ENCODE measurements at places on chromosomes 16 and 17.

- ATAC-seq = no peak
These were observed 2.0 kb upstream of the NAE1 start for GRCh38 chr16:66832661-66833305.

DNA sequence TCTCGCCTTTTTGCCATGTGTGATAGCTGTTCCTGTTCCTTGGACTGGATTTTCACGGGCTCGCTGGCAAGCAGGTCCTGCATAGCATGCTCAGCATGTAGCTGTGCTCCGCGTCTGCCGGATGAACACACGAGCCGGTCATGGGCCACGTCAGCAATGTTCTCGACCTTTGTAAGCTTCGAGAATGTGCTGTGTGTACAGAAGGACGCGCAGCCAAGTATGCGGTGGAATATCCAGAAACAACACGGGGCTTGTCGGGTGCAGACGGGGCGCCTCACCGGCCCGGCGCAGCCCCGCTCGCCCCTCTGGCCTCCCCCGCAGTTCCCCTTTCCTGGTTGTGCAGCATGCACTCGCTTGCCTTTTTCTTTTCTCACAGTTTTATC, 42.2 kb downstream of the RPTOR start:
- no peak for ATAC-seq

DNA sequence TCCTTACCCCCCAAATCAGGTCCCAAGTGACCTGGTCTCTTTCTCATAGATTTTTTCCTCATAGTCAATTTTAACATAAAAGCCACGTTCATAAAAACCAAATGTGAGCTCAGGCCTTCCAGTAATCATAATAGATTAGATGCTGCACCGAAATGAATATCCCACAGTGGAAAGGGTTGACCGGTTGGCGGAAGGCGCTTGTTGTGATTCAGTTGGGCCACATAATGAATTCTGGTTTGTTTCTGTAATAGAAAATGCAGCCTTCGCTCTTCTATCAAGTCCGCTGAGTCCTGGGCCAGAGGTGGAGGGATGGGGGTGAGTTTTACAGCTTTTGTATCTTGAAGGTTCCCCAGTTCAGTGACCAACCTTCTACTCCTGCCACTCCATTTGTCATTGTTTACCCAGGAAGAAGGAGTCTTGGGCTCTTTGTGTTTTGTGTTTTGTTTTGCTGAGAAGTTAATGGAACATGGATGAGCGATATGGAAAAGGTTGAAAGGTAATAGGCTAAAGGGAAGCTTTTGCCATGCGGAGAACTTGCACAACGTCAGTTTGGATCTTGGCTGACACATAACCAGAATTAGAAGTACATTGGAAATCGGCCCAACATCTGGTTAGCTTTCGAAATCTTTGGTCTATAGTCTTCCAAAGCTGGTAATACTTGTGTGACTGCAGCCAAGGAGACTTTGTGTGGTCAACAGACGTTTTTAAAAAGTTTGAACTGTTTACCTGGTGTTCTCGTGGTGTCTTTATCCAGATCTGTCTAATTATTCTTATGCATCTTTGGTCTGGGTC, 89.5 kb downstream of the CLEC16A start:
- ATAC-seq = no peak

DNA sequence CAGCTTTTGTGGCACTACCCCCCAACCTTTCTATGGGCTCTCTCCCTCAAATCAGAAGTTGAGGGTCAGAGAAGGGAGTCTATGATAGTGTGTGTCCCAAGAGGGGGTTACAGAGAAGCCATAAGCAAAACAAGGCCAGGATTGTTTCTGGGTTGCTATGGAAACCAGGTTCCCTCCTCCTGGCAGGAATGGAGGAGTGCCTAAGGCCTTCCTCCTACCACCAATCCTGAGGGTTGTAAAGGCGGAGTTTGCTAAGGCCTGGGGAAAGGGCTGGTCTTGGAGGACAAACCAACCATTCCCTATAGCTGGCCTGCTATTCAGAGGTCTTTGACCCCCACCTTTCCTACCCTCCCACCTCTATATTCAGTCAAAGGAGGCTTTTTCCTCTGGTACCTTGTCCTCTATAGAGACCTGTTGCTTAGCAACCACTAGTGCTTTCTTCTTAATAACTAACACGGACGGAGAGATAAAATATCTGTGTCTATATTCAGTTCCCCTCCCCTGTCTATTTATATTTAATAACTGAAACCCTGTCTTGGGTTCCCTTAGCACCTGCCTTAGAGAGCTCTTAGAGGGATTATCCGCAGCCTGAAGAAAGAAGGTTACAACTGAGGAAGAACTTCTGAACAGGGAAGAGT, 43.4 kb downstream of the NEUROD2 start:
- ATAC-seq = no peak

DNA sequence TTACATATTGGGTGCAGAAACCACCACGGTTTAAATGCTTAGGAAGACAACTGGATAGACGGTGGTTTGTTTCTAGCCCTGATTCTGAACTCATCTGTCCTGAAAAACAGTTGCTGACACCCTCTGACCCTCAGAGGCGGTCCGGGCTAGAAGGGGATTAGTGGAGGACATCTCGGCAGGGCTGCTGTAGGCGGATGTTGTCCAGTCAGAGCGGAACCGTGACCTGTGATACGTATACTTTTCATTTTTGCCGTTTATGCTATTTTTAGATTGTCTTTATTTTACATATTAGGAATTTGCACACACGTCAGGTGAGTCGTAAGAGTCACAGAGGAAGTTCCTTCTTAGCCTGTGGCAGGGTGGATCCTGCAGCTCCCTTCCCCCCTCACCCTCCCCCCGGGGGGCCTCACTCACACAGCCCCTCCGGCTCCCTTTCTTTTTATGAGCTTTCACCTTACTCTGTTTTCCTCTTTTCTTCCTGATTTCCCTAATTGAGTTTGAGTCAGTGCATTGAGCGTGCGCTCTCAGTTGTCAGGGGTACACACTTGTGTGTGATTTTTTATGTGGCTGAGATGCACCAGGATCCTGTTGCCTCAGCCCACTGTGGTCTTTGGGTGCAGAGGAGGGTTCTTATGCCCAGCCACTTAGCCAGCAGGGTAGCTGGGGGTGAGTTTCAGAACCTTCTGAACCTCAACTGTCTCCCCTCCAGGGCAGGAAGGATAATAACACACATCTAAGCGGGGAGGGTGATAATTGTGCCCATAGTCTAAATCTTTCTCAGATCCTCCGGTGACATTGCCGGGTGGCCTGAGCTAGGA, 211.1 kb upstream of the CHMP6 start:
- ATAC-seq = peak; percentile 86

- ATAC-seq = peak; percentile 51
These were observed 27.3 kb downstream of the SLFN11 start for GRCh38 chr17:35345926-35346771.

DNA sequence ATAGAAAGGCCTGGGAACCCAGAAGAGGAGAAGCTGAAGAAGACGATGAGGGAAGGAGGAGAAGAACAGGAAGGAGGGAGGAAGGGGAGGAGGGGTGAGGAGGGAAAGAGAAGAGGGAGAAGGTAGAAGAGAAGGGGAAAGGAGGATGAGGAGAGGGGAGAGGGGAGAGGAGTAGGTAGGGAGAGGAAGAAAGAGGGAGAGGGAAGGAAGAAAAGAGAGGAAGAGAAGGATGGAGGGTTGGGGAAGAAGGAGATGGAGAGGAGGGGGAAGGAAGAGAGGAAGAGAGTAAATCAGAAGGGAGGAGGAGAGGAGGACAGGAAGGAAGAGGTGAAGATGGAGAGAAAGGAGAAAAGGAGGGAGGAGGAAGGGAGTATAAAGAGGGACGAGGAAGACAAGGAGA, 109.6 kb upstream of the IRX6 start:
- ATAC-seq = no peak

DNA sequence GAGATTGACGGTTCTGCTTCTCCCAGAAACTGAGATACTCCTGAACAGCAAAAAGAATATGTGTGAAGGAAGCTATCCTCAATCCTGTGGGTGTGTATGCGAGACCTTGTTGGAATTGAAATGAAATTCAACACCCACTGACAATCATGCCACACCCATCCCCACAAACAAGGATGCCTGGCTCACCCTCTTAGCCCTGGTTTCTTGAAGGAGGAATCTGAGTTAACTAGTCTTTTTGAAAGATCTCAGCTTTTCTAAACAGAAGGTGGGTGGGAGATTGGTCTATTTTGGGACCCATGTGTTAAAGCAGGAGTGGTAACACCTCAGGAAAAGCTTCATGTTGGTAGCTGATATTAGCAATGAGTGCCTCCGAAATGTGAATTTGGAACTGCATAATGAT, 1244.5 kb downstream of the CDH11 start:
- no peak for ATAC-seq

GRCh38 chr16:66020046-66020445, 346.4 kb upstream of the CDH5 start:
- ATAC-seq = no peak

- no peak for ATAC-seq
These were observed 39.5 kb upstream of the ATP2A3 start for GRCh38 chr17:4003501-4004421.

GRCh38 chr16:63287401-63287800, 1251.2 kb upstream of the CDH8 start:
- ATAC-seq = no peak

DNA sequence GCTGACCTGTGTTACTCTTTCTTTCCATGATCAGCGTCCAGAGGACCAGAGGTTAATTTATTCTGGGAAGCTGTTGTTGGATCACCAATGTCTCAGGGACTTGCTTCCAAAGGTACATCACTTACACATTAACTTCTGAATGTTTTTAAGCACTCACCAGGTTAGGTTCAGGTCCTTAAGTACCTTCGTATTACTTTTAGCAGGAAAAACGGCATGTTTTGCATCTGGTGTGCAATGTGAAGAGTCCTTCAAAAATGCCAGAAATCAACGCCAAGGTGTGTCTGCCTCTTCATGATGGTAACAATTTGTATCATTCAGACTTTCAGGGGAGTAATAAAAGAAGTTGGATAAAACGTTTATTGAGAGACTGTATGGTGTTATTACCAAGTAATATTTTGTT, 3.3 kb downstream of the HERPUD1 start:
- no peak for ATAC-seq

DNA sequence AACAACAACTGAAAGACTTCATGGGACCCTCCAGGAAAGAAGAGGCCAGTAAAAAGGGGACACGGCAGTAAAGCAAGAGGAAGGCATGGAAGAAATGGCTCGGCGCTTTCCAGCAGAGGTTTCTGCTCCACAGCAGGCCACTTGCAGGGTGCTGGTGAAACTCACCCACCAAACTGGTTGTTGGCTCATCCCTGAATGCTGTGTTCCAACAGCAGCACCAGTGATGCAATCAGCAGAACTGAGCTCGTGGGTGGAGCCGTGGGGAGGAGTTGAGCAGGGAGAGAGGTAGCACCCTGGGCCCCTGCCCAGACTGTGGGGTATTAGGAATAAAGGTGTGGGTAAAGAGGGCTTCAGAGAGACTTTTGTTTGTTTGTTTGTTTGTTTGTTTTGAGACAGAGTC, 62.8 kb upstream of the ADCY9 start:
- no peak for ATAC-seq

GRCh38 chr16:54060599-54061421, 225.8 kb downstream of the IRX3 start:
- no peak for ATAC-seq

GRCh38 chr16:73143576-73144422, 95.9 kb upstream of the ZFHX3 start:
- ATAC-seq = no peak

DNA sequence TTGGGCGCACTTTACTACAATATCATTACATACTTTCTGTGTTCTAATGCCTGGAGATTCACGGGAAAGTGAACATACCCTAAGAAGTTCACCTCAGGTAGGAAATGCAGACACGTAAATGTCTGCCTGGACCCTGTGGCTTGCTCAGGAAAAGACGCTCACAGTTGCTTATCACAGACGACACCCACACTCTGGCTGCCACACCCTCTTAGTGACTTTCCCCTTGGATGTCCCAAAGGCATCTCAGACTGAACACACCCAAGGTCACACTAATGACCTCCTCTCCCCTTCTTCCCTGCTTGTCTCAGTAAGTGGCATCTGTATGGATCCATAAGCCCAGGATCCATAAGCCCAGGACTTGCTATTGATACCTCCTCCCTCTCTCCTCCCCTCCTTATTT, 32.6 kb downstream of the CDRT15 start:
- no peak for ATAC-seq

- ATAC-seq = no peak
These were observed 2.5 kb upstream of the ARHGAP23 start for GRCh38 chr17:38425744-38426143.

DNA sequence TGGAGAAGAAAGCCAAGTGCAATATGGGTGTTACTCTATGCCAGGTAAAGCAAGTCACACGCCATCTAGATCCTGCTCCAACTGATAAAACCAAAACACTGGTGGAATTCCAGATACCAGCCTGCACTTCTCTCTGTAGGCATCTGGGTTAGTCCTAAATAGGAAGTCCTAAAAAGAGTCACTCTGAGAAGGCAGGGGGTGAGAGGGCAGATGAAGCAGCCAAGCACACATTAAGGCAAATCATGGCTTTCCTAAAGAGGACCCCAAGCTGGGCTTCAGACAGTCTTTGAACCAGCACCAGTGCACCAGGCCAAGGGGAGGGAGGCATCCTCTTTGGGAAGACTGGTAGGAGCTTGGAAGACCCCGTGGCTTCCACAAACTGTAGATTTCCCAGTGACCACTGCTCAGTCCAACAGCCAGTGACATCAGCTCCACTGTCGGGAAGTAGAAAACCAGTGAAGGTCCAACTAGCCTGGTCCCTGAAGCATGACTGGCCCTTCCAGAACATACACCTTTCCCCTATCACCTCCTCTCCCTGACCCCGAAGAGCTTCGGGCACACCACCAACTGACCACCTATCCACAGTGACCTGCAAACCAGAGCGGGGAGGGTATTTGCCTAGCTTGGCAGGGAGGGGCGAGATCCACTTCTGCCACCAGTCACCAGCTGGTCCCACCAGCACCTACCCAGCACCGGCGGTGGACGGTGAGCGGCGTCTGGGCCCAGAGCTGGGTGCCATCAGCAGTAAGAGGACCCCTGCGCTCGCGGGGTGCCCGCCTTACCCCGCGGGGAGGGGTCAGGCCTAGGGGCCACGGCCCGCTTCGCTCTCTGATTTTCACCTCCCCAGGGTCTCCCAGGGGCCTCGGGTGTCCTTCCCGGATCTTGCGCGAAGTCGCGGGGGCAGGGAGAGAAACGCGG, 1.0 kb downstream of the LITAF start:
- peak; percentile 8 for ATAC-seq

DNA sequence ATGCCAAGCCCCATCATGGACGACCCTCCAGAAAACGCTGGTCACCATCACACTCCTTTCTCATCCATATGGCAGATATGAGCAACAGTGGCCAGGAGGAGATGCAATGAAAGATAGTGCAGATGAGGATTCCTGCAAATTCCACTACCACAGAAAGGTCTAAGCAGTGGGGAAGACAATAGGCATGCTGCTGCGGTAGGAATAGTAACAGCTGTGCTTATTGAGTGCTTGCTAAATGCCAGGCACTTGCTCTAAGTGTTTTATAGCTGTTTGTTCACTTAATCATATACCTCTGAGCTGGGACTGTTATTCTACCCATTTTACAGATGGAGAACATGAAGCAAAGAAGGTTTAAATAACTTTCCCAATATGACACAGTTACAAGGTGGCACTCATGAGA, 46.6 kb upstream of the AKAP1 start:
- no peak for ATAC-seq

- ATAC-seq = no peak
These were observed 45.9 kb downstream of the SLC6A2 start for GRCh38 chr16:55701442-55702319.

All from activated CD4-positive, CD25-positive, alpha-beta regulatory T cell treated with anti-CD3 and anti-CD28 coated beads, Interleukin-2, amount 50 U/mL, for 24 hours (primary cell).